ENCODE measurements at places on chromosomes 2 and 18.

DNA sequence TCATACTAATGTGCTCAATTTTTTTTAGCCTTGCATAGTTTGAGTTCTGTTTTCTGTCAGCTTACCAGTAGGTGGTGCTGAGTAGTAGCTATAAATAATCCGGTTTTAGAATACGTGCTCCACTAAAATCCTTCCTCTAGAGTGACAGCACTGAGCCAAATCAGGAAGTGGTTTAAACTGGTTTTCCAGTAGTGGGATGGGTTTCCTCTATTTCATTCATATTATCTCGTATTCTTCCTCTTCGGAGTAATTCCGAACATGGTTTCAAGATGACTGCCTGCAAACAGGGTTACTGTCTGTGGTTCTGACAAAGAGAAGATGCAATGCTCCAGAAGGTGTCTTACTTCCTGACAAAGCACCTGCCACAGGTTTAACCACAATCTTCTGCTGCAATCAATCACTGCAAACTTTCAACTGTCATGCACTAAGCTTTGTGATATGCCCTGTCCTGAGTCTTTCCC lies 496.9 kb upstream of the VRK2 start:
- DNase-seq: peak; percentile 72

DNA sequence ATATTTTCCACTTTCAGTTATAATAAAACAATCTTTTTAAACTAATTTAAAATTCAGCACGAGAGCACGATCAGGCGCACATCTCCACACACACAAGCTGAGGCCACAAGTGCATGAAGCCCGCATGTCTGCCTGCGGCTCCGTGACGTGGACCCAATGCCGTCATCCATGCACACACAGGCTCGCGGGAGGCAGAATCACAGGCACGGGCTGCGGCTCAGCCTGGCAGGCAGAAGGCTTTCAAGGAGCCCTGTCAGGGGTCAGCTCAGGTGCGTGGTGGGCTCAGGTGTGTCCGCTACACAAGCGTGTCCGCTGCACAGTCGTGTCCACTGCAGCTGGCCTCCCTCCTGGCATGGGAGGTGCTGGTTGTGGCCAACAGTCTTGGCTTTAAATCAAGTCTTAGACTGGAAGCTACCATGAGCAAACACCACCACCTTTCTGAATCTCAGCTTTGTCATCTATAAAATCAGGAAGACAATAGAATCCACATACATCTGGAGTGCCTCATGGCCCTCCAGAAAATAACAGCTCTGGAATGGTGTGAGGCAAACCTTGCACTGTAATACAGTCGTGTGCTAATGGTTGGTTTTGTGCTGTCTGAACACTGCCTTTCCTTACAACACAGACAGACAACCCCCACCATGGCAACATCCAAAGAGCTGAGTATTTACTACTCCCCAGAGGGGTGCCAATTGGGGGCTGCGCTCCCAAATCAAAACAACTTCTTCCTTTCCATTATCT lies 210.1 kb downstream of the NDUFA10 start:
- DNase-seq: no peak

- no peak for DNase-seq
Measured at GRCh38 chr2:236507393-236508085, 62.1 kb upstream of the ACKR3 start.

GRCh38 chr2:103327386-103327785 lies 565.6 kb downstream of the TMEM182 start:
- no peak for DNase-seq

DNA sequence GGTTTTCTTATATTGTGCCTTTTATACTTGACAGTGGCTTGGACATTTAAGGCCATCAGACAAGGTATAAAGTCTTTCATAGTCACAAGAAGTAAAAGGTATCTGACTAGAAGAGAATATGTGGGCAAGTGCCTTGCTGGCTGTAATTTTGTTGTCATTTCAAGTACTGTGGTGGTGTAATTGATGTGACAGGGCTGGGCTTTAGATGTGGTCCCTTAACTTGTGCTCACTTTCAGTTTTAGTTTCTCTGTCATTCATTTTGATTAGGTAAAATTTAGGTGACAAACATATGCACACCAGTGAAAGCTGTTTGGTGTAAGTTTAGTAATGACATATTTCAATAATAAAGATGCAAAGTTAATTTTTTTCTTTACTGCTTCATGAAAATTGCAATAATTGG lies 31.2 kb upstream of the TBR1 start:
- DNase-seq: no peak

- DNase-seq: no peak
Measured at GRCh38 chr2:188318161-188318749, 26.6 kb downstream of the GULP1 start.

DNA sequence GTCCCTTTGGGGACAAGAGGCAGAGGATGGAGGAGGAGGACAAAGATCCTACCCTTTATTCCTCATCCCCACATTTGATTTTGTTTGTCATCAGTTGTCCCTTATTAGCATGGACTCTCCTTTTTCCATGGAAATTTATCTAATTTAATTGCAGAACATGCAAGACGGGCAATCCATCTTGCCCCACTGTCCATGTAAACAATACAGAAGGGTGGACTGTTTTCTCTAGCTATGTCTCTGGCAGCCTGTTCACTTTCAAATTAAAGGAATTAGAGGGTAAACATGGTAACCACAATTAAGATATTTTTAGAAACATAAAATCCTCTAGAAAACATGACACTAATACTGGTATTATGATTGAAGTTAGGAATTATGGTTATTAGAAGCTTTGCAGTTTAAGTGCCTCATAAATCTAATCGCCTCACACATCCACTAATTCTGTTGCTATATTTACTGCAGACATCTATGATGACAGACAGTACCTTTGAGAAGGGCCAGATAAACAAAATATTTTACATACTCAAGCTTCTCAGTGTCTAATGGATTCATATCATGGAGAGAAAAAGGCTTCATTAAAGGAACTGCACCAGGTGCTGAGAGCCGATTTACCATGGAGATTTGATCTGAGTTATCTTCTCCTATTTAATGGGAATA lies 215.5 kb downstream of the LNPK start:
- DNase-seq: no peak

GRCh38 chr2:40513201-40513600 lies 61.3 kb upstream of the SLC8A1 start:
- DNase-seq: no peak

DNA sequence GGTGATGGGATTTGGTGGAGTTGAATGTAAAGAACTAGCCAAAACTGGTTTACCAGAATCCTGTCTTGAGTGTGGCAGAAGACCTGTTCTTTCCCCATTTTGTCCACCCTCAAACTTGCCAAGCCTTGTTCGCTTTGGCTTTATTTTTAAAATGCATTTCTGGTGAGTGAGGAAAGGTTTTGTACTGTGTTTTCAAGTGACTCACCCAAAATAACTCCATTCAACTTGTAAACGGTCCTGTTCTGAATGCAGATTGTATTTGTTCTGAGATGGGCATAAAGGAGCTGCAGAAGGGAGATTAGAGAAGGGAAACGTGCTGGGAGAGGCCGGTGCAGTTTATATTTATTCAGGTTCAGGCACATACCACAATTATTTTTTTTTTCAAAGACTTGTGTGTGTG lies 5.3 kb upstream of the ITPRID2 start:
- DNase-seq: no peak

- no peak for DNase-seq
Measured at GRCh38 chr2:194015751-194016150, 1641.3 kb upstream of the SLC39A10 start.

GRCh38 chr2:59886759-59887158 lies 666.7 kb downstream of the BCL11A start:
- no peak for DNase-seq

DNA sequence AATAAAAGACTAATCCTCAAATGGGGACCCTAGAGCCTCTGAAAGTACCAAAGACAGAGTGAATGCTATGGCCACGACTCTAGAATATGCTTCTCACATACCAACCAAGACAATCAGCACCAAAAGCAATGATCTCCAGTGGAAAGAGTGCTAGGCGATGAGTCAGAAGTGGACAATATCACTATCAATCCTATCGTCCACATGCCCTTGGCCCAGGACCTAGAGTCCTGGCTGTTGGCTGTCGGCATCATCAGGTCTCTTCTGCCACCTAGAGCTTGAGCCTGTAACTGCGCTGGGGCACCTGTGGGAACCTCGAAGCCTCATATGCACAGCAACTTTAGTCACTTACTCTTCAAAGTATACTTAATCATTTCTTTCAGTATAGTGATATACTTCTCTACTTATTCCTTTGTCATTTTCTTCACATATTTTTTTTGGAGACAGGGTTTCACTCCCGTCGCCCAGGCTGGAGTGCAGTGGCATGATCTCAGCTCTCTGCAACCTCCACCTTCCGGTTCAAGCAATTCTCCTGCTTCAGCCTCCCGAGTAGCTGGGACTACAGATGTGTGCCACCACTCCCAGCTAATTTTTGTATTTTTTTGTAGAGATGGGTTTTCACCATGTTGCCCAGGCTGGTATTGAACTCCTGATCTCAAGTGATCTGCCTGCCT lies 29.7 kb downstream of the NOL10 start:
- DNase-seq: peak; percentile 77

DNA sequence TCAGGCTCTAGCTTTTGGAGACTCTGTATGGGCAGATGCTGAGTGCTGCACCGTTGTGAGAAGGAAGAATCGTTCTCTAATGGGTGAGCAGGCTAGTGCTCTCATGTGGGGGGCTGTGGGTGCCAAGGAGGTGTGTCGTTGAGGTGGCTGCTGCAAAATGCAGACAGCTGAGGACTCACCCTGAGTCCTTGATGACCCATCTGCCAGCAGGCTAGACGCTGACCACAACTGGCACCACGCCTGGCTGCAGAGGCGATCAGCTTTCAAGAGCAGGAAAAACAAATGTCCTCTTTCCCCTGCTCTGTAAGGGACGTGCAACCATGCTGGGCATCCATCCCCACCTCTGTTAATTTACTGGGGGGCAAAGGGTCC lies 48.2 kb downstream of the HAUS1 start:
- no peak for DNase-seq

- DNase-seq: no peak
Measured at GRCh38 chr2:46615986-46616485, 136.7 kb downstream of the TMEM247 start.

DNA sequence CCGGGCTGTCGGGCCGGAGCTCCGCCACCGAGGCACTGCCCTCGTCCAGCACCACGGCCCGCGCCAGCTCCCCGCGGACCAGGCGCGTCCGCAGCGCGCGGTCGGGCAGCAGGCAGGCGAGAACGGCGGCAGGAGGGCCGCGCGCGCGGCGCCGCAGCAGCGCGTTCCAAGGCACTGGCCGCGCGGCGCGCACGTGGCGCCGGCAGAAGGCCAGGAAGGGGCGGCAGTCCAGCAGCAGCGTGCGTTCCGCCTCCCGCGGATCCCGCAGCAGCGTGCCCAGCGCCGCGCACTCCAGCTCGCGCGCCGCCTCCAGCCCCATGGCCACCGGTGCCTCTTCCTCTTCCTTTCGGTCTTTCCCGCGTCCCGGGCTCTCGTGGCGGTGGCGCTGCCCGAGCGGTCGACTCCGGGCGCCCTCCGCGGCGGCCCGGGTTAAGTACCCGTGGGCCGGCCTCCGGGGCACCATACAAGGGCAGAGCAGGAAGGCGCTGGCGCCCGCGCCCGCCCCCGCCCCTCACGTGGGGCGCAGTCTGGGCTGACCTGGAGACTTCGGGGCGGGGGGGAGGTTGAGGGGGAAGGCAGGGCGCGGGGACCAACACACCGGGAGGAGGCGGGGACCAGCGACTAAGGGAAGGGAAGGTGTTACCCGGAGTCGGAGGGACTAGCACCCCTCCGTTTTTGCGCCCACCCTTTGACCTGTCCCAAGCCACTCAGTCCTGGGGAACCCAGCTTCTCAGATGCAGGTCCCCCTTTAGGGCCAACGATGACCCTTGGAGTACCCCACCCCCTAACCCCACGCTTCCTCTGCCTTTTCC lies at the start of gene DUSP2:
DUSP2 (minus strand) TSS at position 405 of the 812 bp plus-strand sequence; CDS start at position 319, 86 bp downstream.
- DNase-seq: no peak

DNA sequence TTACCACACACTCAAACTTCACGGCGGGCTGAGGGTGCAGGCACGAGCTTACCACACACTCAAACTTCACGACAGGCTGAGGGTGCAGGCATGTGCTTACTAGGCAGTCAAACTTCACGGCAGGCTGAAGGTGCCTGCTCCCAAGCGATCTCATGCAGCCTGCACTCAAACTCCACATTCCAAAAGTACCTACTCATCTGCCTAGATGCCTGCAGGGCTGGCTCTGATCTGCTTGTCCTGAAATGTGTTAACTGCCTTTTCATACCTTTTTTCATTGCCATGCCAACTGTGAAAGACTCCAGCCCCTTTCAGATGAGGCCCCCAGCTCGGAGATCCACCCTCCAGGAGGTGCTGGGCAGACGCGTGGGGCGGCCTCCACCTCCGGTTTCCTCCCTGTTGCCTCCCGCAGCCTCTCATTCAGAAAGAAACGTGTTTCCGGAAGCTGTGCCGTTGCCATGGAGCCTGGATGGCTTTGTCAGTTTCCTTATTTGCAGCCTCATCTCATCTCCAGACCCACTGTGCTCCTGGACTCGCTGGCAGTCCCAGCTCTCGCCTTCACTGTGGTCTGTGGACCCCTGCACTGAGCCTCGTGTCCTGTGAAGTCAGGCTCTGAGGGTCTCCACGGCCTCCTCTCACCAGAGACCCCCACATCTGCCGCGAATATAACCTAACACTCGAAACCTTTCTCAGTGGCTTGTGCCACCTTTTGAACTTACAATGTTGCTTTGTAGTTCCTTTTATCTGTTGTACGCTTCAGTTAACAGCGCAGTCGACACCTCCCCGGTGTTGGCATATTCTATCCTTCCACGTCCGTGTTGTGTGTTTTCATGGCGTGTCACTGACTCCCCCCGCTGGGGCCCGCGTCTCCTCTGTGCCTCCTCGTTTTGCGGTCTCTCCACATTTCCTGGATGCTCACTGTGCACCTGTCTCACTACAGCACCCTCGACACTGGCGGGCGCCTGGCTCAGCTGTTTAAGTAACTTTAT lies 106.1 kb upstream of the ALKAL2 start:
- DNase-seq: no peak

DNA sequence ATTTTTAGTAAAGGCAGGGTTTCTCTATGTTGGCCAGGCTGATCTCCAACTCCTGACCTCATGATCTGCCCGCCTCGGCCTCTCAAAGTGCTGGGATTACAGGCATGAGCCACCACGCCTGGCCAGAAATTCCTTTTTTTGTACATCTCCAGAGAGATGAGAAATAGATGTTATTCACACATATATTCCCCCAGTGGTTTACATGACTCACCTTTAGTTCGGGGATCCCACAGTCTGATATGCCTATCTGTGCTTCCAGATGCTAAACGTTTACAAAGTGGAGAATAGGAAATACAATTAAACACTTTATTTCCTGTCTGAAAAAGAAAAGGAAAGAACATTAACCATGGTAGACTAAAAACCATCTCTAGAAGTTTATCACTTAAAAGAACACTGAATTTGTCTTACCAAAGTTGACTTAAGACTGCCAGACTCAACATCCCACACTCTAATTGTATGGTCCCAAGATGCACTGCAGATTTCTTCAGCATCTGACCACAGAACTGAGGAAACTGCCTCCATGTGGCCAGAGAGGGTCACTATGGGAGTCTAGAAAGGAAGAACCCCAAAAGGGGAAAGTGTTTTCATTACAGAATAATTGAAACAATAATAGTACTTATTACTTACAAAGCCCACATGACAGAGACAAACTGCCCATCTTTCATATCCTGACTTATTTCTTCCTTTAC lies 12.6 kb upstream of the ICA1L start:
- DNase-seq: no peak
